Stimulated activated CD4-positive, alpha-beta T cell treated with anti-CD3 and anti-CD28 coated beads, Interleukin-12 subunit alpha, Interleukin-12 subunit beta, amount 100 ng/mL, for 24 hours (primary cell): ENCODE measurements at places on chromosomes 5 and 9.
A peak's percentile ranks its signal among the peaks of the same experiment; 100 is the strongest.

GRCh38 chr9:138061631-138062030 lies 184.0 kb downstream of the CACNA1B start:
- DNase-seq = no peak

- DNase-seq = no peak
These were observed 53.3 kb downstream of the PRRC2B start for GRCh38 chr9:131447148-131447547.

DNA sequence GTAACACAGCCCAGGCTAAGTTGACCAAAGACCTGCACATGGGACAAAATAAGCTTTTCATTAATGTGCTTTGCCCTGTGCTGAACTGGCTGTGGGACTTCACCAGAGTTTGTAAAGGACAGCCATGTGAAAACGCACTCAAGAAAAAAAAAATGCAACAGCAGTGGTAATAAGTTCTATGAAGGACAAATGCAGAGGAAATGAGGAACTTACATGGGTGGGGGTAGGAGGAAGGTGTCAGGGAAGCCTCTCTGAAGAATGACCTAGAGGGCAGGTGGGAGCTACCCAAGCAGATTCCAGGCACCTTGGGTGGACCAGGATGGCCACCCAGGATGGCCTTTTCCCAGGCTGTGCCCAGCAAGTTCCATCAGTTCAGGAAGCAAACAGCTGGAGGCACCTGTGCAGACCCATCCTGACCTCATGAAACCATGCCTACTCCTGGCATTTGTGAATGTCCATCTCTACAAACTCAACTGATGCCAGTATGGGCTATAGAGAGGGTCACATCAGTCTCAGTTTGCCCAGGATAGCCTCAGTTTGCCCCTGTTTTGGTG lies 6.7 kb upstream of the PHF2 start:
- DNase-seq = no peak

- DNase-seq = no peak
These were observed 430.8 kb upstream of the TNC start for GRCh38 chr9:115548609-115549260.

- no peak for DNase-seq
These were observed 1290.2 kb upstream of the WWC1 start for GRCh38 chr5:167001246-167001645.

DNA sequence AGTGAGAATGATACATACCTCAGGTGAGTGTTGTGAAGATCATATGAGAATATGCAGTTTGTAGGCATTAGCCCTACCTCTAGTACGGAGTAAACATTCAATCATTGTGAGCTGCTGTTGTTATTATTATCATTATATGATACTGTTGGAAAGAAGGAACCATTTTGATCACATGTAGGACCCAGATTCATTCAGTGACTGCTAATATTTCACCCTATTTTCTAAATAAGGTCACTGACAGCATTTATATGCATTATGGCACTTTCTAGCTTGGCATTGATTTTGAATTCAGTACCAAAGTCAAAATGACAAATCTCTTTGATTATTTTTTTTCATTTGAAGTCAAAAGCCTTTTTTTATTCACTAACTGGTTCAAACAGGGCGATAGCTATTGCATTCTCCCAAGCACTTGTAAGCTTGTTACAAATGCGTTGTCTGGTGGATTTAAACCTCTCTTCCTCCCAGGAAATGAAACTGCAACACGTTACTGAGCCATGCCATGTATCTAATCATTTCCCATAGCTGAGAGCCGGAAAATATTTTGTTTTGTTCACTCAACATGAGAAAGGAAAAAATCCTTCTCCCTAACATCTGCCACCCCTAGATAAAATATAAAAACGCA lies 320.8 kb upstream of the SGCD start:
- DNase-seq = no peak

DNA sequence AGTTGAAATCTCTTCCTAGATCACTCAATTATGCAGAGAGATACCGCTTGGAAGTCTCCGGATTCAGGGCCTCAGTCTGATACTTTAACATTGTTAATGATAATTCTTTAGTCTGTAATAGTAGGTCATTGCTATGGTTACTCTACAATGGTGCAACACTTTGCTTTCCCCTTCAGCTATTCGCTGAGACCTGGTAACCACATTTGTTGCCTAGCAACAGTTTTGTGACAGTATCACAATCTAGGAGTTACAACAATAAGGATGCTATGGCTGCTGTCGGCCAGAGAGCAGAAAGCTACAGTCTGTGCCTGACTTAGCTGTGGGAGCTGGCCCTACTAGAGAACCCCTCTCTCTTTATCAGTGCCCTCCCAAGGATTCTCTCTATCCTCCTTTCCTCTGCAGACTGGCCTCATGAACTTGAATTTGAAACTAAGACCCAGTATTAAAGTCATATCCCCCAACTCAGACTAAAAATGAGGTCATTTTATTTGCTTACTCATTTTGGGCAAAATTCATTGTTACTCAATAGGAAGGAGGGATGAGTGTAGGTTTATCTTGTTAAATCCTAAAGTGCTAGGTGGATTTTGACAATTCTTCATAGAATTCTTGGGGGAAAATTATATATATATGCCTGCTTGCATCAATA lies 39.3 kb downstream of the NR2F1 start:
- DNase-seq = no peak

DNA sequence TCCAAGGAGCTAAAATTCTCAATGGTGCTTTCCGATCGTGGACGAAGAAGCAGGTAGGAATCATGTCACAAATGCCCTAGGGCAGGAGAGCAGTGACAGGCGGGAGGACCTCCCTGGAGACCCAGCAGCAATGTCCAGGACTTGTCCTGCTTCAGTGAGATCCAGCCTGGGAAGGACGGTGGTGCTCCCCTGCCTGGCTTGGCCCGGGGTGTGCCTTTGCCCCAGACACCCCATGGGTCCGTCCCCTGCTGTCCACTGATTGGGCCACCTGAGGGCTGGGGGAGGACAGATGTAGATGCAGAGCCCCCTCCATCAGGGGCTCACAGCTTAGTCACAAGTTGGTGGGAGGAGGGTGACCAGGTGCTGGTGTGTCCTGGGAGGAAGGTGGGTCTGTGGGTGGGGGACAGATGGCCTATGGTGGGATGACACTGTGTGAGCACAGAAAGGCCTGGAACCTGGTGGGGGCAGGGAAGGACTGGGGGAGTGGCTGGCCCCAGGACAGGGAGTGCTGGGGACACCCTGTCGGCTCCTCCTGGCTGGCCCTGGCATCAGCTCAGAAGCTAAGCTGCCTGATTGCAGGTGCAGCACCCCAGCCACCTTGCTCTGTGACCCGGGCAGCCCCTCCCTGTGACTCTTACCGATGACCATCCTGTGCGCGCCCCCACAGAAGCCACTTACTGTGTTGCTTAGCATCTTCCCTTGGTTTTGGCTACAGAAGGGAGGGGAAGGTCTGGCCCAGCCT lies 82.0 kb downstream of the PHF2 start:
- no peak for DNase-seq

DNA sequence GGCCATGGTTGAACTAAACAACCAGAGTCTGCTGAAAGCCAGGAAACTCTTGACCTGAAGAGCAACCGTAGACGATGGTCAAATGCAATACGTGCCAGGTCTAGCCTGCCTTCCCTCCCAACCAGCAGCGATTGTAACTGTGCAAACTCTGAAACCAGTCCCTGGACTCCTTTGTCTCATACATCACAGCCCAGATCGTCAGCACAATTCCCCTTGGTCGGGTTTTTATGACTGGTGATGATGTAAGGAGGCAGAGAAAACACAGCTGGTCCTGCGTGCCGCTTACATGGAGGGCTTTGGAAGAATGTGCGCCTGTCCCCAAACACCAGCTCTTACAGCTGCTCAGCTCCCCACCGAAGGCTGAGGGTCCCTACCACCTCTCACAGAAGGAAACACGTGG lies 24.6 kb downstream of the SMIM23 start:
- DNase-seq = no peak

DNA sequence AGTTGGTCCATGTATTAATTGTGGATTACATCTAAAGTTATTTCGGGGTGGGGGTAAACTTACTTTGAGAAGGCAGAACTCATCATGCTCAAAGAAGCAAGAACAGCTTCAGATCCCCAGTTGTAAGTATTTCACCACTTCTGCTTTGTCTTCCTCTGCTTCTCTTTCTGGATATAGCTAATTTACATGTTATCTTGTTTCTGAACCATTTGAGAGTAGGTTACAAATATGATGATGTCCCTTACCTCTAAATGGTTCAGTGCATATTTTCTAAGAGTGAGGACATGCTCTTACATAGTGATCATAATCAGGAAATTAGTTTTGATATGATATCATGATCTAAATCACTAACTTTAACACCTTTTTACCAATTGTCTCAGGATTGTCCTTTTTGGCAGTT lies 11.9 kb downstream of the TRIO start:
- no peak for DNase-seq

DNA sequence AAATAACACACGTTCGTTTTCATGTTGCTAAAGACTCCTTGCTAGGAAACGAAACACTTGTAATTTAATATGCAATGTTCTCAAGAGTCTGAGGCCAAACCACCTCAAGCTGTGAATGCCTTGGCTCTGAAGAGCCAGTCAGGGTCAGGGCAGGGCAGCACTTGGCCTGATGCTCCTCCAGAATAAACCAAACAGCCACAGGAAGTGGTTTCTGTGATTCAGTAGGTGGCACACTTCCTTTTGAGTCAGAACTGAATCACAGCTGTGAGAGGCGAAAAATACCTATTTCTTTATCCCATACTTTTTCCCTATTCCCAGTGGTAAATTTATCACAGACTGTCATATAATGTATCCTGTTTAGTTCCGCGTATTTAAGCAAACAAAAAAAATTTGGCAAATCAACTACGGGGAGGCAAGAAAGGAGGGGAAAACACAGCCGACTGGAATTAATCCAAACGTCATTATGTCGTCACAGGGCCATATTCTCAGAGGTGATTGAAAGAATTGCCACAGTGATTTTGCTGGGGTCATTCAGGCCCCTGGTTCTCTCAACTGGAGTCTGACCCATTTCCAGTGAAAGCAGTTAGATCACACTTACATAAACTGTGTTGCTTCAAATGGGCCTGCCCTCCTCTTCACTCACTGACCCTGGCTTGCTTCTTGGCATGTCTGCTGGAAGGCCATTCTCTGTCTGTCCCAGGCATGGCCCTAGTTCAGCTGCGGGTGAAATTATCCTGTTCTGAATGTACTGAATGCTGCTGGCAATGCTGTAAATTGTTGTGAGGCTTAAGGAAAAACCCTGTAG lies 71.2 kb downstream of the ARRDC3 start:
- DNase-seq = peak; percentile 34

DNA sequence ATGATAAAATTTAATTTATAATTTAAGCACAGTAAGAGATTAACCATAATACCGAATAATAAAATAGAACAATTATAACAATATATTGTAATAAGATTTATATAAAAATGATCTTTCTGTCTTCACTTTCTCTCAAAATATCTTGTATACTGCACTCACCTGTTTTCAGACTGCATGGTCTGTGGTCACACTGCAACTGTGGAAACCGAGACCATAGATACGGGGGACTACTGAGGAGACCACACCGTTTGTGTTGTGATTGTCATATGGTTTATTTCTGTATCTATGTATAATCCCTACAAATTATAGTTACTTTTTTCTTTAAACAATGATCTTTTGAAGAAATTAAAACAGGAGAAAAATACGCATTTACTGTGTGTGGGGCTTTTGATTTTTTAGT lies 78.8 kb upstream of the TNFAIP8 start:
- DNase-seq = no peak

DNA sequence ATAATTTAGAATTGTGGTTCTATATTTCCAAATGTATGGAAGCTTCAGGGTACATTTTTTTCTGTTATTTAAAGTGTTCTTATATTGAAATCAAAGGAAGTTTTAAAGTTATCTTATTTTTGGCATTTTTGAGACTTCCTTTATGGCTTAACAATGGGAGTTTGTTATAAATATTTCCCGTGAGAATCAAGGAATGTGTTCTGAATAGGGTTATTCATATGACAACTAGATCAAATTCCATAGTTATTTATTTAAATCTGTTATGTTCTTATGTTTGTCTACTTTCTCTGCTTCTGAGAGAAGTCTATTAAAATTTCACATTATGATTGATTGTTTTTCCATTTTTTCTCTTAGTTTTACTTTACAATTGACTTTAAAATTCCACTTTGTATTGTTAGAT lies 135.1 kb downstream of the ADAMTS16 start:
- DNase-seq = no peak

DNA sequence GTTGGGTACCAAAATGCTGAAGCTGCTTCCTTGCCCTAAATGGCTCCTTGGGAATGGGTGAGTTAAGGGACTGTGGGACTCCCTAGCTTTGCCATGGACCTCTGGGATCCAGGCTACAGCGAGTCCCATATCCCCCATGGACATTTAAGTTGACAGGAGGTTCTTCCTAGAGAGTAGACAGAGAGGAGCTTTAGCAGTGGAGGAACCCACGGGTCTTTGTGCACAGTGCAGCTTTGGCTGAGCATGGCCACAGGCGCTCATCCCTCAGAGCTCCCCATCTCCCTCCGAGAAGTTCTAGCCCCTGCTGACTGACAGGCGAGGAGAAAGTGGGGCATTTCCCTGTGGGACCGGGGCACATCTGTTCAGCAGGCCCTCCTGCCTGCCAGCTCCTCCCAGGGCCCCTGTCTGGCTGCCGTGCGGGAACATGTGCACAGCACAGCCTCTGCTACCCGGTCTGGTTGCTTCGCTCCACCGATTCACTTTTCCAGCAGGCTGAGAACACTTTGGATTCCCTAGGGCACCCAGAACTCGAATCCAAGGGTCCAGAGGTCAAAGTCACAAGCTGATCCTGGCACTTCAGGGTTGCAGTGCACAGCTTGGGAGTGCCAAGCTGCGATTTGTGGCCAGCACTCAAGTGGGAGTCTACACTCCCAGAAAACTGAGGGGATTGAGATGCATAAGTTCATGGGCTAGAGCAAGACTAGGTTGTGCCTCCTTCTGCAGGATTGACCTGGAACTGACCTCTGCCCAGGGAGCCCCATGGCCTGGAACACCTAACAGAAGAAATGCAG lies 40.6 kb upstream of the DMRTA1 start:
- DNase-seq = no peak

DNA sequence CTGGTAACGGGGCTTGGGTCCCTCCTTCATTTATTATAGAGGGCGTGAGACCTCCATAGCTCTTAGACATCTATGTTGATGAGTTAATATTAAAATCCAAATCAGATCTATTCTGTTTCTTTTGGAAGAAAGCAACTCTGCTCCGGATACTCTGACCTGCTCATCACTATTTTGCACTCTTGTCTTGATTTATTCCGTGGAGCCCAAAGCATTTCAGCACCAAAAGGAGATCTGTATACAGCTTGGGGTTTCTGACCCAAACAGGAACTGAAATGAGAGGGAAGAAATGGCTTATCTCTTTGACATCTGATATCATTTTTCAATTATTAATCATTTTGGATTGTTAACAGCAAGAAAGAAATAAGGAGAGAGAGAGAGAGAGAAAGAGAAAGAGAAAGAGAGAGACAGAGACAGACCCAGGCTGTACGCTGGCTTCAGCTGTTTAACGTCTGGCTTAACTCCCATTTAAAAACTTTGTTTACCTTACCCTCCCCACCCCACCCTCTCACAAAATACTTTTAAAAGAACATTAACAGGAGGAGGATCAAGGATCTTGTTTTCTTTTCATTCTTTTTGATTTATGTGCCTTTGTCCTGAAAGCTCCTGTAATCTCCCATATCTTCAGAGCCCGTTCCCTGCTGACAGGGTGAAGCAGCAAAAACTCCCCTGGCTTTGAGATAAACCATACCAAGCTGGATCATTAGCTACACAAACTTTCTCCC lies 231.4 kb upstream of the TUT7 start:
- no peak for DNase-seq
